C1 segment of cervical spinal cord (tissue), 14 donors: ENCODE measurements at places on chromosomes 3 and 15.

GRCh38 chr3:50241163-50241562, 5.2 kb downstream of the GNAI2 start:
- DNase-seq: peak; percentile 19

DNA sequence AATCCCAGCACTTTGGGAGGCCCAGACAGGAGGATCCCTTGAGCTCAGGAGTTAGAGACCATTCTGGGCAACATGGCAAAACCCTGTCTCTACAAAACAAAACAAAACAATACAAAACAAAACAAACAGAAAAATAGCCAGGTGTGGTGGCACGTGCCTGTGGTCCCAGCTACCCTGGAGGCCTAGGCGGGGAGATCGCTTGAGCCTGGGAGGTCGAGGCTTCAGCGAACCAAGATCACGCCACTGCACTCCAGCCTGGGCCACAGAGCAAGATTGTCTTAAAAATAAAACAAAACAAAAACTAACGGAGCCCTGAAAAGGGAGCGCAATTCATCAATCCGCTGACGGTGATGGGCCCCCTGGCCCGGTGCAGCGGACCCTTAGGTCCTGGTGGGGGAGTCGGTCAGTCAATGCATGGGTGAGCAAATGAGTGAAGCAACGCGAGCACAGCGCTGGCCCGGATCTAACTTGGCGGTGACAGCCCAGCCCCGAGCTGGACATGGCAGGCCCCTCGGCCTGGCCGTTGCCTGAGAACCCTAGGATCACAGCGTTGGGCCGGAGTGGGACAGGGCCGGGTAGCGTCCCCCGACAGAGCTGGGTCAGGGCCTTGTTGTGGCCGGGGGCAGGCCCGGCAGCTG, 52.4 kb upstream of the BLM start:
- peak; percentile 56 for DNase-seq

- no peak for DNase-seq
Measured at GRCh38 chr15:53196242-53196641, 406.1 kb upstream of the ONECUT1 start.

GRCh38 chr15:74263466-74263865, 27.3 kb downstream of the CCDC33 start:
- no peak for DNase-seq
